ENCODE measurements at places on chromosomes 11 and 22.

GRCh38 chr22:29343313-29343805 is 27.9 kb upstream of the RASL10A start:
- DNase-seq = no peak

DNA sequence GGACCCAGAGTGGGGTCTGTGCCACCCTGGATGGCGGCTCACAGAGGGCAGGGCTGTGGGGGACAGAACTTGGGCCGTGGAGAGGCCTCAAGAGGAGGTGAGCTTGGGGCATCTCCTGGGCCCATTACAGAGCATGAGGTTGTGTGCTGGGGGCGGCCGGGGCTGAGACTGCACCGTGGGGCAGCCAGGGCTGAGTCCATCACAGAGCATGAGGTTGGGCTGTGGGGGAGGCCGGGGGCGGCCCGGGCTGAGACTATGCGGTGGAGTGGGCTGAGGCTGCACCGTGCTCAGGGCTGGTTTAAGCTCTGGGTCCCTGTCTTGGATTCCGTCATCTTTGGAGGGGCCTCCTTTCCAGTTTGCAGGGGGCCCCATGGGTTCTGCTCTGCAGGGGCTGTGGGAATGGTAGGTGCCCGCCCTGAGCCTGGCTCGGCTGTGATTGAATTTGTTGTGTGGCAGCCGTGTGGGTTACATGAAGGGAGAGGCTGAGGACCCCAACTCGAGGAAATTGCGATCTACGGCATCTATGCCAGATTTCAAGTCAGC is 38.1 kb upstream of the MUC5AC start:
- no peak for DNase-seq

- DNase-seq = no peak
Measured at GRCh38 chr11:130330101-130330684, 15.5 kb upstream of the ZBTB44 start.

DNA sequence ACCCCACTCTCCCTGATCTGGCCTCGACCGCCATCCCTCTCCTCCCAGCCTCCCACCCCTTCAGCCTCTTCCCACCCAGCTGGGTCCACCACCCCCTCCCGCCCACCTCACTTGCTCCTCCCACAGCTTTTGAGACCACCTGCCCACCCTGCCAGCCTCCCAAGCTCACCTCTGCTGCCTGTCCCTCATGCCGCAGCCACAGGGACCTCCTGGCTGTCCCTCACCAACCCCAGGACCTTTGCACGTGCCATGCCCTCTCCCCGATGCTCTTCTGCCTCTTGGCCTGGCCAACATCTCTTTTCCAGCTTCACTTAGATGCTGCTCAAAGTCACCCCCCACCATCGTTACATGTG is 6.5 kb downstream of the PNPLA5 start:
- no peak for DNase-seq

GRCh38 chr11:7020183-7020917 is at the start of the genes NLRP14 and ZNF214:
Gene NLRP14 (plus strand): TSS chr11:7020479. CDS start chr11:7038587, 18,108 bp downstream.
Gene ZNF214 (minus strand): TSS chr11:7020346. CDS start chr11:7002835, 17,511 bp downstream.
- DNase-seq = no peak

GRCh38 chr11:64503186-64503753 is 87.8 kb upstream of the SLC22A12 start:
- DNase-seq = no peak

- no peak for DNase-seq
Measured at GRCh38 chr22:47157093-47157420, 394.6 kb downstream of the TBC1D22A start.

- no peak for DNase-seq
Measured at GRCh38 chr11:68992743-68993255, 12.0 kb upstream of the MRGPRD start.

DNA sequence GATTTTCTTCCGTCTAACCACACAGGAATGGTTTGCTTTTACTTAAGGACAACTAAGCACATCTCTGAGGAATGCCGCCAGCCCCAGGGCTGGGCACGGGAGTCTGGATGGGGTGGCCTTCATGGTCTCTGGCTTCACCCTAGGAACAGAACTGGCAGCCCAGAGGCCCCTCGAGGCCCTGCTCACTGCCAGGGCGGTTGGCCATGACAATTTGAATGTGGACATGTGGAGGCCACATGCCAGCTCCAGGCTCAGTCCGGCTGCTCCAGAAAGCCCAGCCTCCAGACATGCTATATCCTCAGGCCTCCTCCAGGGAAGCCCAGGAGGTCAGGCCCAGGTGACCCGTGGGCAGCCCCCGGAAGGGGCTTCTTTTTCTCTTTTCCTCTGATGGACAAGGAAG is 84.0 kb upstream of the FGF3 start:
- no peak for DNase-seq

- DNase-seq = peak; percentile 44
Measured at GRCh38 chr11:69122630-69123431, 32.9 kb upstream of the SMIM38 start.

- no peak for DNase-seq
Measured at GRCh38 chr11:100269516-100269915, 417.6 kb upstream of the ARHGAP42 start.

DNA sequence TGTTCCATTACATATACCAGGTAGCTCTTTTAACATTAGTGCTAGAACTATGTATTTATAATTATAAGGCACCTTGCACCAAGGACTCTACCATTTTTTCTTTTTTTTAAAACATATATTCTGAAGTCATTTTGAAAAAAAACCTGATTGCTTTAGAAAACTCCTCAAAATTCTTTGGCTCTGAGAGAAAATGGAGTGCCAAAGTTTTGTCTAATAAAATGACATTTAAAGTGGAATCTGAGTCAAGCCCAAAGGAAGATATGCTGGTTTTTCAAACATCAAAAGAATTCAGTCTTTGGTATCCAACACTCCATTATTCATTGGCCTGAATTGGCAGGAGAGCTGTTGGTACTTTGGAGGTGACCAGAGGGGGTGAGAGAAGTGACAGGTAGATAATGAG is 116.5 kb downstream of the ME3 start:
- DNase-seq = no peak

GRCh38 chr11:30984827-30985226 is 384.7 kb downstream of the DCDC1 start:
- no peak for DNase-seq

DNA sequence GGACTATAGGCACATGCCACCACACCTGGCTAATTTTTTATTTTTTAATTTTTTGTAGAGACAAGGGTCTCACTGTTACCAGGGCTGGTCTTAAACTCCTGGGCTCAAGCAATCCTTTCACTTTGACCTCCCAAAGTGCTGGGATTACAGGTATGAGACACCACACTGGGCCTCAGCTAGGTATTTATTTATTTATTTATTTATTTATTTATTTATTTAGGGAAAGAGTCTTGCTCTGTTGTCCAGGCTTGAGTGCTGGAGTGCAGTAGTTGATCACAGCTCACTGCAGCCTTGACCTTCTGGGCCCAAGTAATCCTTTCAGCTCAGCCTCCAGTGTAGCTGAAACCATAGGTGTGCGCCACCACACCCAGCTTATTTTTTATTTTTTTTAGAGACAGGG is 43.2 kb downstream of the HORMAD2 start:
- no peak for DNase-seq

DNA sequence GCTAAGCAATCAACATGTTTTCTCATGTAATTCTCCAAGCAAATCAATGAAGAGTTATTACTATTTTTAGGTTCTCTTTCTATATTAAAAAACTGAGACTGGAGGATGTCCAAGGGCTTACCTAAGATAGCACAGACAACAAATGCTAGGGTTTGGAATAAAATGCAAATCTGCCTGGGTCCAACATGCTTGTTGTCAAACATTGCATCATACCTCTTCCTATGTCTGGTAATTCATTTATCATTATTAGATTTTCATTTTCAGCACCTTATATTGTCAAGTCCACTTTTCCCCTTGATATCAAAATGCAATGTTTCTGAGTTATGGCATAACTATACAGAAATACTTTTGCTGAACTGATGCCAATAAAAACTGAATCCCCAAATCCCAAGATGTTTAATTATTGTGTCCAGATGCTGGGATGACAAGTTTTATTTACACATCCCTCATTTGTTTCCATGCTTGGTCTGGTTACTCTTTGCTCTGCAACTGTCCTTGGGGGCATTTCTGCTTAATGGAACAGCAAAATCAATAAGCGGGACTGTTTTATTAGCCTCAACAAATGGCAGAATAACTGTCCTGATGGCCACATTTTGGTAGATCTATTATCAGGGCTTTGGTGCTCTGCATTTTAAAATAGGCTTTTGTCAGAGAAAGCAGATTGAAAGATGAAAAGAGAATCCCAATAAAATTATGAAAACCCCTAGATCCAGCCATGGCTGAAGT is 86.0 kb downstream of the C11orf87 start:
- no peak for DNase-seq

GRCh38 chr11:13008625-13009475 is at the start of gene RASSF10:
Gene RASSF10 (plus strand): TSS chr11:13009316. CDS start chr11:13009577, 261 bp downstream.
- DNase-seq = no peak

DNA sequence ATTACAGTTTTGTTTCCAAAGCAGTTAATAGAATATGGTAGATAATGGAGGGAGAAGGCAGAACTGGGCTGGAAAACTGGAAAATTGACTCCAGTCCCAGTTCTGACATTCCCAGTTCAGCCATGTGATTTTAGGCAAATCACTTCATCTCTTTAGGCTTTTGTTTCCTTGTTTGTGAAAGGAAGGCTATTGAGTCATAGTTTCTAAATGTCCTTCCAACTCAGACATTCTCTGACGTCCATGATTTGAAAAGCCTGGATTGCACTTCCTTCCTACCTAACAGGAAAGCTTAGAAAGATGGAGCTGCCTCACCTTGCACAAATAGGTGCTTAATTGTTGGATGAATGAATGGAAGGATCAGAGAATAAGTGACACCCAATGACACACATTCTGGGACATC is 19.8 kb upstream of the GALNT18 start:
- no peak for DNase-seq

DNA sequence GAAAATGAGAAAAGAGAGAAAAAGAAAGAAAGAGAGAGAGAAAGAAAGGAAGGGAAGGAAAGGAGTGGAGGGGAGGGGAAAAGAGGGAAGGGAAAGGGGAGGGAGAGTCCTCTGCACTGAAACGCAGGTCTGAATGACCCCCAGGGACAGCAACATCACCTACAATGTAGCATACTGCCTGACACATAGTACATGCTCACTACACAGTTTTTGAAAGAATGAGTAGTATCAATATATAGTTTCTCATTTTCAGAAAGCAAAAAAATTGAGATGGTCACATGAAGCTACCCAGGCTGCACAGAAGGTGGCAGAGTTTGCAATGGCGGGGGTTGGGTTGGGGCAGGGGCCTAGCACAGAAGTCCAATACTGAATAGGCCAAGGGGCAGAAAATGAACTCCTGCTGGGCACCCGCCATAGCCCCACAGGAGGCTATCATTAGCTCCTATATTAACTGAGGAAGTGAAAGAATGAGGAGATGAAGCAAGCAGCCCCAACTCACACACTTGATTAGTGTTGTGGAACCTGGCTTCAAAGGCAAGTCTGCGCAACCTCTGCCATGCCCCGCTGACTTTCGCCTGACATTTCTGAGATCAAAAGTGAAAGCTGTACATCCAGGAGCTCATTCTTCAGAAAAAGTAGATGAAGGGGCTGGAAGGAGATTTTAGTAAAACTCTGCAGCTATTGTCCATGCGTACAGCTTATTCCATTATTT is 241.2 kb upstream of the SYN3 start:
- DNase-seq = no peak

DNA sequence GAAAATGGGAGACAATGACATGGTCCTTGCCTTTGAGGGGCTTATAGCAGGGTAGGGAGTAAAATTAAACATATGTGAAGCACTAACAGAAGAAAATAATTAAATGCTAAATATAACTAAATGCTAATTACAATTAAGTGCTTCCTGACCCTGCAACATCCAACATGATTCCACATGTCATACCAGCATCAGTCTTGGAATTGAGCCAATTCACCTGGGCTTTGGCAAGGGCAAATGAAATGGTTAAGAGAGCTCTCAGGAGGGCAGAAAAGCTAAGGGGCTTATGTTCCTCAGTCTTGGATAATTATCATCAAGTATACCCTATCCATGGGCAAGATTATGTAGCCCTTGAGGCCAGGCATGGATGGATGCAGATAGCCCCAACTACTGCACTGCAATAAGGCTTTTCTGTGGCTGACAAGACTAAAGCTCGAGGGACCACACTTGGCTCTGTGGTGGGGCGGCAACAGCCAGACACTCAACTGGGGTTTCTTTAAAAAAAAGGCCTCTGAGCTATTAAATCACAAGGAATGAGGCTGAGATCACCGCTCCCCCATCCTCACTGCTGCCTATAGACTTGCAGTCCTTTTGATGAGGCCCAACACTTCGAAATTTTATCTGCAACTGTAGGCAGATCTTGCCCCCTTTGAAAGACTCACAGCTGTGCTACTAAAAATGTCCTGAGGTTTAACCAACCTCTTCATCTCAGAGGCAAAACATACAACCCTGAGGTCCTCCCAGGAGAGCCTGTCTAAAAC is 39.0 kb downstream of the IL18BP start:
- DNase-seq = no peak

DNA sequence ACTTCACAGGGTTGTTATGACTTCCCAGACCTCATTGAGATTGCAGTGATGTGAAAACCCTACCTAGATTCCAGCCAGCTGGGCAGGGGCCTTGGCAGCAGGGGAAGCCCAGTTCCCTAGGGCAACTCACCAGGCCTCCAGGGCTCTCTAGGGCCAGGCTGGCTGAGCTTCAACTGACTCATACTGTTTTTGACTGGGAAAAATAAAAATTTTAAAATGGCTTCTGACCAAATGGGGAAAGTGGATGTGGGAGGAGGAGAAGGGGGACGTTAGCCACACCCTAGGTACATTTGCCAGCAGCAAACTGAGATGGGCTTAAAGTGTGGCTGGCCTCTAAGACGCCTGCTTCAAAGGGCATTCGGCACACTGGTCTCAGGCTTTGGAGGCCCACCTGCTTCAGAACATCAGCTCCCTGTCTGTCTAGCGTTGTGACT is 39.0 kb downstream of the BMAL1 start:
- DNase-seq = no peak

- DNase-seq = no peak
Measured at GRCh38 chr11:120127236-120127635, 10.7 kb downstream of the TRIM29 start.

DNA sequence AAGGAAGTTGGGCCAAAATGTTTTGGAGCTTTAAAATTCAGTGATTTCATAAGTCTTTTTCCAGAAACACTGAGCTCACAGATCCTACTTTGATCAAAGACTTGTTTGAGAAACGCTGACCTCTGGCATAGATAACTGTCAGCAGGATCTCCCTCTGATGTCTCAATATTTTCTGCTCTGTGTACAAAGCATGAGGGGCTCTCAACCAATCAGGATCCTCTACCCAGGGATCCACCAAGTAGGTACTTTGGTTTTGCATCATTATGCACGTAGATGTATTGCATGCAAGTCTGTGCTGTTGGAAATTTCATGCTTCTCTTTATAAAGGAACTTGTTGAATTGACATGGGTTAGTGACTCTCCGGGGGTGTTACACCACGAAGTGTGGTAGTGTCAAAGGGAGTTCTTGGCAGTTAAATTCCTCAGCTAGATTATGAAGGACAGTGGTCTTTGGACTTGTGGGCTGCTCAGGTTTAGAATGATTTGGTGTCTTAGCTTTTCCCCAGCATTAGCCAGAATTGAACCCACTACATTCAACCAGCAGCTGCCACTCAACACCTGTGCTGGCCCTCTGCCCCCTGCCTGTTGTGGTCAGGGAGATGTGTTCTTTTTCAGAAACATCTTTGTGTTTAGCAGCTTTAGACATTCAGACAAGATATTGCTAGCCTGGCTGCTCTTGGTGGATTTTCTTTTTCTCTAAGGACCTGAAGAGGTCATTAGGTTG is 1.7 kb upstream of the DIXDC1 start:
- no peak for DNase-seq

Data from GDM1 (cell line).